Sciatic nerve (tissue), 2 donors: ENCODE measurements at places on chromosomes 5 and 9. TPM values are rescaled to one million over a fixed set of nuclear protein-coding genes. Genes with fewer than 3 reads are reported as not detected.

PCDHB16 gene
- total RNA-seq = 9.5 TPM

WDR5 gene
- total RNA-seq = 24.9 TPM

ZNF483 gene
- total RNA-seq = 20.1 TPM

HDAC3 gene
- total RNA-seq = 47.6 TPM

TLE4 gene
- 36.2 TPM for total RNA-seq

ANKRD33B gene
- total RNA-seq = 22.6 TPM

RNF130 gene
- 118 TPM for total RNA-seq

TPPP gene
- total RNA-seq = 3.4 TPM

CDKN2A gene
- 1.5 TPM for total RNA-seq

GRCh38 chr5:103827976-103828375, 265.4 kb upstream of the NUDT12 start:
- no peak for DNase-seq

DNA sequence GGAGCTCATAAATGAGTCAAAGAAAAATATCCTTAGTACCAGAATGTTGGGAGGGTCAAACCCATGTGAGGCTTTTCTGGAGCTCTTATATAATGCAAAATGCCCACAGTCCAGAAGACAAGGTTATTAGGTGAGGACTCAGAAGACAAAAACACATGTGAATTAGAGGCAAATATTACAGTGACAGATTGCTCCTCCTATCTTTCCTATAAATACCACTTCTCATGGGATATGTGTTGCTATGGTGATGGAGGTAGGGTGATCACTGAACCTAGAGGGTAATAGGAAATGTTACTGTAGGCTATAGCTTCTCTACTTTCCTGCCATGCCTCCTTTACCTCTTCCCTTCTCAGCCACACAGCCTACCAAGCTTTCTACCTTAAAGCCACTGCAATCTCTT, 264.6 kb downstream of the SEC61B start:
- DNase-seq = no peak

- no peak for DNase-seq
Measured at GRCh38 chr9:96884443-96884842, 30.1 kb upstream of the ZNF782 start.

GRCh38 chr9:107462691-107463090, 26.9 kb downstream of the KLF4 start:
- DNase-seq = no peak

DNA sequence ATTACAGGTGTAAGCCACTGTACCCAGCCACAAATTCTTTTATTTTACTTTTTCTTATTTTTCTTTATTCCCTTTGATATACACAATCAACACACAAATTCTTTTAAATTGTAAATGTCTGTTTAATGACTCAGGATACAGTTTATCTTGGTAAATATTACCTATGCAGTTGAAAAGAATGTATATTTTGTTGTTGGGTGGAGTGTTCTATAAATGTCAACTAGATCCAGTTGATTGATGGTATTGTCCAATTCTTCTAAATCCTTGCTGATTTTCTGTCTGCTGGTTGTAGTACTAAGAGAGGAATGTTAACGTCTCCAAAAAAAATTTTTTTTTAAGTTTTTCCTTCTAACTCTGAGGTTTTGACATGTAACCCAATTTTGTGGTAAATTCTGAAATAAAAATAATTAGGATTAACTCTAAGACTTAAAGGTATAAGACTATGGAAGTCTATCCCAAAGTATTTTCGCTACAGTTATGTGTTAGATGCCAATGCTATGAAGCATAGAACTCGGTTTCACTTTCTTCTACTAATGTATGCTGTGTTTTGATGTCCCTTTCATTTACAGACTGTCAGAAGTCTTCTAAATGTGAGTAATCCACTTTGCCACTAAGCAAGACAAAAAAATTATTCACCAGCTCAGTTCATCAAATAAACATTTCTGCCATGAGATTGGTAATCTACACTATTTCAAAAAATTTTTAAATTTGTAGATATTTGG, 720.2 kb upstream of the C9orf72 start:
- no peak for DNase-seq

GRCh38 chr9:38251036-38251860, 141.3 kb upstream of the ALDH1B1 start:
- no peak for DNase-seq

DNA sequence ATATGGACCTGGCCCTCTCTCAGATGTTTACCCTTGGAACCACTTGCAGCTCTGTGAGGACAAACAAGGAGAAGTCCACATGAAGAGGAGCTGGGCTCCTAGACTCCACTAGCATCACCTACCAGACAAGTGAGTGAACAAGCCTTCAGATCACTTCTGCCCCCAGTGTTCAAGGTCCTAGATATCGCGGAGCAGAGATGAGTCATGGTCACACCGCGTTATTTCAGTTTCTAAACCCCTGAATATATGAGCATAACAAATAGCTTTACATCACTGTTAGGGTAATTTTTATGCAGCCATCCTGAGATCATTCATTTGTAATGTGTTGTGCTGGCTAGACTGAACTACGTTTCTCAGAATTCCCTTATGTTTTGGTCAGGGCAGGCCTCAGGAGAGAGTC, 77.0 kb upstream of the DAP start:
- no peak for DNase-seq

GRCh38 chr9:134283111-134283515, 43.1 kb upstream of the RXRA start:
- DNase-seq = peak; percentile 83

DNA sequence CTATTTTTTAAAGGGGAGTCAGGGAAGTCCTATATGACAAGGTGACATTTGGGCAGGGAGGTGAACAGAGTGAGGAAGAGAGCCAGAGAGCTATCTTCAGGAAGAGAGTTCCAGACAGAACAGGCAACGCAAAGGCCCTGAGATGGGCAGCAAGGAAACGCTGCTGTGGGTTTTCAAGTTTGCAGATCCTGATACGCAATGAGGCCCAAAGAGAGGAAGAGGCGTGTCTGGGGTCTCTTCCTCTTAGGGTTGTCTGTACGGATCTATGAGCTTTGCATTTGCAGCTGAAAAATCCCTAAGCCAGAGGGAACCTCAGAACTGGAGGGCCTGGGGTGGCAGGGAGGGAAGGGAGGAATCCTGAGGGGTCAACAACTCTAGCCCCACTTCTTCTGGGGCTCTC, 13.6 kb downstream of the FAT2 start:
- DNase-seq = no peak

DNA sequence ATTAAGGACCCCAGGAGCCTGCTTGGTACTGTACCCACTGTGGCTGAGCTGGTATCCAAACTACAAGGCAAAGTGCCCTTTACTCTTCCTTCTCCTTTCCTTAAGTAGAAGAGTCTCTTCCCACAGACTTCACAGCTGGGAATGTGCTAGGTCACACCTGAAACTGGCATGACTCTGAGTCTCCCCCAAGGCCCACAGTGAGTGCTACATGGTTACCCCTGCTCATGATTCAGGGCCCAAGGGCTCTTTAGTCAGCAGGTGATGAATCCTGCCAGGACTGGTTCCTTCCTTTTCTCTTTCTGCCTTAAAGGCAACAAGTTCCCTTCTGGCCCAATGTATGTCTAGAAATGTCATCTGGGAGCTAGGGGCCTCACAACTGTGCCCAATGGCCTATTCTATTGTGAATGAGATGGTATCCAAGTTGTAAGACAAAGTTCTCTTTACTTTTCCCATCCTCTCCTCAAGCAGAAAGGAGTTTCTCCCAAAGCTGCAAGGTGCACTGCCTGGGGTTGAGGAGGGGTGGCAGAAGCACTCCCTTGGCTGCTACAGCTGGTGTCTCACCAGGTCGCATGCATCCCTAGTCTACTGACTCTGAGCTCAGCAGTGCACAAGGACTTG, 134.4 kb downstream of the TMEM38B start:
- DNase-seq = no peak

DNA sequence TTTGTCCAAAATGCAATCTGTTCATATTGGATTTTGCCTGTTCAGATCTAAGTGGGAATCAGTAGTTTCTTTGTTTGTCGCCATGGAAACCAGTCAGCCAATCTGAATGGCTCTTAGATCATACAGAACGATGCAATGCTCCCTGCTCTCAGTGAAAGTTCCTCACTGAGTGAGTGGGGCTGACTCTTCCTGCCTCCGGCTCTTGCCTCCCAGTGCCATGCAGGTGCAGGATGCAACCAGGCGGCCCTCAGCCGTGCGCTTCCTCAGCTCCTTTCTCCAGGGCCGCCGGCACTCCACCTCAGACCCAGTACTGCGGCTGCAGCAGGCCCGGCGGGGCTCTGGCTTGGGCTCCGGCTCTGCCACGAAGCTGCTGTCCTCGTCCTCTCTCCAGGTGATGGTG, at the start of gene PTPDC1:
Gene PTPDC1 (plus strand): TSS at position 151 of the 400 bp plus-strand sequence. CDS start 67 bp downstream, at position 218.
- DNase-seq = no peak

- no peak for DNase-seq
Measured at GRCh38 chr5:42570966-42571960, 148.0 kb downstream of the GHR start.

- DNase-seq = no peak
Measured at GRCh38 chr9:24487250-24487861, 58.3 kb downstream of the IZUMO3 start.

DNA sequence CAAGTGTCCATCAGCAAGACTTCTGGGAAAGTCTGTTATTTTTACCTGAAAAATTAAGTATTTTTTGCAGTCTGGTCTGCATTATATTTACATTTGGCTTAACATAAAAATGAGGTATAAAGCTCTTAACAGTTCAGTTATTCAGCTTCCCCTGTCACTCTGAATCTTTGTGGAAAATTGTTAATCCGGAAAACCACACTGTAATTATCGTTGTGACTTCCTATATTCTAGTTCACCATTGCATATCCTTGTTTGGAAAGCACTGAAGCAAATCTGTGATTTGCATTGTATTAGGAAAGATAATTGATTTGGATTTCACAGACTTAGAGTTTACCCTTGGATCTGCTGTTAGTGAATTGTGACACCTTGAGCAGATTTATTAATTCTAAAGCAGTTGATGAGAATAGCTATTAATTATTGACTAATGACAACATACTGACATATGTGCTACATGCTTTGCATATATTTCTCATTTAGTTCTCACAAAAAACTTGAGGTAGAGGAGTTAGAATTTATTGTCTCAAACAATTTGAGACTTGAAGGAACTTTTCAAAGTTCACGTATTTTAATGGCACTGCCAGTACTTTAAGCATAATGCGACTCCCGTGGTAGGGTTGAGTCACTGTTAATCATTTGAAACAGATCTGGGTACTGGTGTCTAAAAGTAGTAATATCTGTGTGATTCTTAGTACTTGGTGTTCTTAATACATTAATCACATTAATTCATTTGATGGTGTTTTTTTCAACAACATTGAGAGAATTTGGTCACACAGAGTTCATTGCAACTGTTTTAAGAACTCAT, 71.8 kb upstream of the LRRC70 start:
- DNase-seq = no peak

- no peak for DNase-seq
Measured at GRCh38 chr5:108271127-108271526, 110.8 kb downstream of the FBXL17 start.

DNA sequence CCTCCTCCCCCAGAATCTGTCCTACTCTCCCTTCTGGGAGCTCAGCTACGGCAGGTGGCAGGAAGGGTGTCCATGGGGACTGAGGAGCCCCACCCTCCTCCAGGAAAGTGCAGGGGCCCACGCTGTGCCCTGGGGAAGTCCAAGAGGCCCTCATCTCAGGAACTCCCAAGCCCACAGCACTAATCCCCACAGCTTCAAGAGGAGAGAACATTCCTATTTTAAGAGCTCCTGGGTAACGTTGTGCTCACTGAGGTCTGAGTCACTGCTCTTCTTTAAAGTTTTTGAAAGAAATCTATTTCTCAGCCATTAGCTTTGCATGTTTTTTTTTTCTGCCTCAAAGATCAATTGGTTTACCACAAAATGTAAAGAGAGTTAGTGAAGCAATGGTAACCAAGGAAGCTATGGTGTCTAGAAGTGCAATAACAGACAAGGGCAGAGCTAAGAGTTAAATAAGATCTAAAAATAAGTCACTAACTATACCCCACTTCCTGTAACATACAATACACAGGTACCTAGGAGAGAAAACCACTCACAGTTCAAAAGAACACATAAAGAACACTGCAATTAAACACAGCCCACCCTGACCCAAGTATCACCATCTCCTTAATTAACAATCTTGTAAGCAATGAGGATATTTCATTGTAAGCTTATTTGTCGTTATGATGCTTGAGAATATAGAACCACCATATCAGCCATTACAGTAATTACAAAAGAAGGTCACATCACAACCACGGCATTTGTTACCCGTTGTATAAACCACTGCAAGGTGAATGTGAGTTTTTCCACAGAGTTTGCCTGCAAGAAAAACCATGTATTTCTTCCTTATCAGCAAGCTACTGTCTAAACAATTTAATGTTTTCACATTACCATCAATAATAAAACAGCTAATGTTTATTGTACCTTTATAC, 382.3 kb upstream of the SLC30A5 start:
- no peak for DNase-seq

DNA sequence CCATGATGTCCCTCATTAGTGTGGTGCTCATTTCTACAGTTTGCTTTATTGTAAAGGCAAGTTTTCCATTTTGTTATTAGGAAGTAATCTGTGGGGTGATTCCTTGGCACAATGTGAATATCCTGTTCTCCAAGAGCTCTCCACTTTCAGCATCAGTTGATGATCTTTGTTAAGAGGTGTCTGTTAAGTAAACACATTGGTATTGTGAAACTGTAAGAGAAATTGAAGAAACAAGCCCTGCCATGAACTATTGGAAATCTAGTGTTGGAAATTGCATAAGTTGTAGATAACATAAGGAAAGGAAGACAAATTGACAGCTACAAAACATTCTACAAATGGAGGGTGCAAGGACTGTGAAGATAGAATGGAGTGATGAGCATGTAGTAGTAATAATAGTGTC, 17.2 kb downstream of the RNF14 start:
- DNase-seq = no peak

DNA sequence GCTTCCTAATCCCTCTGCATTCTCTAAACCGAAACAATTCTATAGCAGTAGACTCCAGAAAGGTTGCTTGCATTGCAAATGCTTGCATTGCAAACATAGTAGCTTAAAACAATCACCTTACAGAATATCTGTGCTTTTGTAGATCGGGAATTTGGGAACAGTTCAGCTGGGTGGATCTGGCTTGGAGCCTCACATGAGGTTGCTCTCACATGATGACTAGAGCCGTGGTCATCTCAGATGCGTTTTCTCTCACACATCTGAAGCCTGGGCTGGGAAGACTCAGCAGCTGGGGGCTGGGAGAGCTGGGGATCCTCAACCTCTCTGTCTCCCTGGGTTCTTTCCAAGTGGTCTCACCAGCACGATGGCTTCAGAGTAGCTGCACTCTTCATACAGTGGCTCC, 127.8 kb downstream of the MSX2 start:
- no peak for DNase-seq

GRCh38 chr9:104970271-104970987, 42.5 kb upstream of the ABCA1 start:
- DNase-seq = no peak

- DNase-seq = no peak
Measured at GRCh38 chr5:101174981-101175380, 271.9 kb upstream of the ST8SIA4 start.

- no peak for DNase-seq
Measured at GRCh38 chr5:66987126-66987525, 209.5 kb downstream of the CD180 start.

DNA sequence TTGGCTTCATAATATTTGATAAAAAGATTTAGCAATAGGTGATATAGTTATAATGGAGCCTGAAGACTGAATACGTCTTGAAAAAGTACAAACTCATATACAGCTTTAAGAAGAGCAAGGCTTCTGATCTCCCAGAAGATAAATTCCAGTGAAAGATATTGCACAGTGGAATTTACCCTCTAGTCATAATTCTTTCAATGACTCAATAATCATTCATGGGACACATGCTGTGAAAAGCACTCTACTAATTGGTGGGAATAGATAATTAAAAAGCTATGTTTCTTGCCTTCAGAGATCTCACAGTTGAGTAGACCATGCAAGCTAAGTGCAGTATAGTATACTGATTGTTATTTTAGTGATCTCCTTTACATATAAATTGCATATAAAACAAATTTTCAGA, 538.6 kb upstream of the CYLC2 start:
- DNase-seq = no peak
